ENCODE measurements at places on chromosomes 7 and 10.

- no peak for DNase-seq
These were observed 23.2 kb downstream of the ELMO1 start for GRCh38 chr7:37425498-37425897.

- DNase-seq: no peak
These were observed 44.6 kb upstream of the ANAPC16 start for GRCh38 chr10:72171175-72171630.

GRCh38 chr10:93357680-93358079 lies 124.5 kb downstream of the MYOF start:
- no peak for DNase-seq

DNA sequence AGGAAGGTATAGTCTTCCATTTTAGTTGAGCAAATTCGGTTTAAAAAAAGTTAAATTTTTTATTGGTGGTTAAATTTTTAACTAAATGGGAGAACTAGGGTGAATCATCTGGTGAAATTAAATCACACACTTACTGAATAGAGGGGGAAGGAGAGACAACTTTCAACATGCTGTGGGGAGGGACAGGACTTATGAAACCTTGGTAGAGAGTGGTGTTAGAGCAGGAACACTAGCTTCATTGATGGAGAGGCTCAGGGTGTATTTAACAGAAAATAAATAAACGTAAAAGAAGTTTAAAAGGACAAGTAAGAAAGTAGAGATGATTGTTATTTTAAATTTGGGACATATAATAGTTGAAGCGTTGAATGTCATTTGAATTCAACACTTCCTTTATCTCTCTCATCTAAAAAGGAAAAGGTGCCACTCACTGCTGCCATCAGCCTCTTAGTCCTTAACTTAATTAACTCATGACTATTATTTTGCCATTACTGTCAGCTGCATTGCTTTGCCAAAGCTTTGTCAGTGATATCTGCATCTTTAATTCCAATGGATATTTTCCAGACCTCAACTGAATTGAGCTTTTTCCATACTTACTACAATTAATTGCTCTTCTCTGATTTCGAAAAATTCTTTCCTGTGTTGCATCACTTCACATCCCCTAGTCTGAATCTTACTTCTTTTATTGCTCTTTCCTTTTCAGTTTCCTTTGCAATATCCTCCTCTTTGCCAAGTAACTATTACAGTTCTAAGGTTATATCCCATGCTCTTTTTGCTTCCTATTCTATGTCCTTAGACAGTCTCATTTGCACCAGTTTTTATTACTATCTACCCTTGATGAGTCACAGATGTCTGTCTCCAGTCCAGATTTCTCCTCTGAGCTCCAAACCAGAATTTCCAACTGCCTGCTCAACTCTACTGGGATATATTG lies 71.7 kb downstream of the GNAT3 start:
- DNase-seq: no peak

DNA sequence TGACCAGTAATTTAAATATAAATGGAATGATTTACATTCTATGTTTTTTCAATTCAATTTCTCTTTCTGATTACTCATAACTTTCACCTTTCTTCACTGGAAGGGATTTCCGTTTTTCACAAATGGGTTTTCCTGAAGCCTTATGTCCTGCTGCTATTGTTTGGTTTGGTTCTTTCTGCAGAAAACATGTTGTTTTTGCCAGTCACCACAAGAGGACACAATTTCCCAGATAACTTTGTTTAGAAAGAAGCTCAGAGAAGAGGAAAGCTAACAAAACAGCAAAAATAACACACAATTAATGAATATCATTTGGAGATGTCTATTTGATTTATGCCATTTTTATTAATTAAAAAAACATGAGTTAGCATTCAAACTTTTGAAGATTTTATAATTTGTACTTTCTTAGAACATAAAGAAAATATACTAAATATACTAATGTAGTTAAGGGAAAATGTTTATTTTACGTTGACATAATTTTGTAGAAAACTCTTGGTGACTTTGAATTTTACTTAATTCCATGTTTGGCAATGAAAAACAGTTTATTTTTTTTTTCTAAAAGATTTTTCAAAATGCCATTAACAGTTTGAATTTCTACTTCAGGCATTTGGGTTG lies 4.6 kb upstream of the TWIST1 start:
- no peak for DNase-seq

DNA sequence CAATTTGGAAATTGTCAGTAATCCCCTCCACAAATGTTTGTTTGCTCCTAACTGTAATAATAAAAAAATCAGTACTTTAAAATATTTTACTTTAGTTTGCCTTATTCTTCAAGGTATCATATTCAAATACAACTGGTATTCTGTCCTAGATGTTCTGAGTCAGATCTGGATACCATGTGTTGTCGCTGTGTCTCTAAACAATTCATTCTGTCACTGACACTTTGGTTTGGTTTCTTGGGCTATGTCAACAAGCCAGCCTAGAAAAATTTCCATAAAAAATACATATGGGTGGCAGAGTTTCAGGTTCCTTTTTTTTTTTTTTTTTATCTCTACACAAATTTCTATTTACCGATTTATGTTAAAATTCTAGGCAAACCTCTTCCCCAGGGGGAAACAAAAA lies 33.2 kb upstream of the SEMA3D start:
- DNase-seq: no peak

GRCh38 chr7:87345962-87346371 lies 503 bp downstream of the CROT start:
- DNase-seq: no peak

- DNase-seq: no peak
These were observed 275.4 kb downstream of the GLRX3 start for GRCh38 chr10:130411496-130412085.

GRCh38 chr7:1914321-1914720 lies 244.2 kb downstream of the ELFN1 start:
- no peak for DNase-seq

DNA sequence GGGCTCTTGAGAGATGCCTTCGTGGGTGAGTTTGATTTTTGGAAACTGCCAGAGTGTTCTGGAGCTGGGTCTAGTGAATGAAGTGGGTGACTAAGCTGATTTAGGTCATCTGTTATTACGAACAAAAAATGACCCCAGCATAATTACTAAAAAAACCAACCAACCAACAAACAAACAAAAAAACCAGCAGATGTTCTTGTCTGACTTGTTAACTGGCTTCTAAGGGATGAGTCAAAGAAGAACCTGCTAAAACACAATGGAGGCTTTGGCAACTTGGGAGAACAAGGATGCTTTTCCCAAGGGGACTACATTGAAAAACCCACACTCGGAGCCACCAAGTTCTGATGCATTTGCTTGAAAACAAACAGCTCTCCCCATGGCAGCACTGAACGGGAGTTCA lies 11.5 kb downstream of the TACR2 start:
- DNase-seq: no peak

DNA sequence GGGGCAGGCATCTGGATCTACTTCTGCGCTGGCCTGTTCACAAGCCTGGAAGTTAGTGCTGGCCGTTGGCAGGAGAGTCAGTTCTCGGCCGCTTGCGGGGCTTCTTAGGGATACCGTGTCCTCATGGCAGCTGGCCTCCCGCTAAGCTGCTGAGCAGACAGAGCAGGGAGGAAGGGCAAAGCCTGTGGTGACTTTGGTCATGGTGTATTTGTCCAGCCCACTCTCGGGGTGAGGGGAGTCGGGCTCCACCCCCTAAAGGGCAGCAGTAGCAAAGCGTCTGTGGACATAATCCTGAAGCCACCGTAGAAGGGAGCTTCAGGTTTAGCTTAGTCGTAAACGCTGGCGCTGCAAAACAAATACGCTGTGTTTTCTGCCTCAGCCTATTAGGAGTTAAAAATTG lies 12.2 kb downstream of the UBE3C start:
- peak; percentile 68 for DNase-seq

GRCh38 chr10:11886851-11887250 lies 63.7 kb downstream of the PROSER2 start:
- DNase-seq: no peak

DNA sequence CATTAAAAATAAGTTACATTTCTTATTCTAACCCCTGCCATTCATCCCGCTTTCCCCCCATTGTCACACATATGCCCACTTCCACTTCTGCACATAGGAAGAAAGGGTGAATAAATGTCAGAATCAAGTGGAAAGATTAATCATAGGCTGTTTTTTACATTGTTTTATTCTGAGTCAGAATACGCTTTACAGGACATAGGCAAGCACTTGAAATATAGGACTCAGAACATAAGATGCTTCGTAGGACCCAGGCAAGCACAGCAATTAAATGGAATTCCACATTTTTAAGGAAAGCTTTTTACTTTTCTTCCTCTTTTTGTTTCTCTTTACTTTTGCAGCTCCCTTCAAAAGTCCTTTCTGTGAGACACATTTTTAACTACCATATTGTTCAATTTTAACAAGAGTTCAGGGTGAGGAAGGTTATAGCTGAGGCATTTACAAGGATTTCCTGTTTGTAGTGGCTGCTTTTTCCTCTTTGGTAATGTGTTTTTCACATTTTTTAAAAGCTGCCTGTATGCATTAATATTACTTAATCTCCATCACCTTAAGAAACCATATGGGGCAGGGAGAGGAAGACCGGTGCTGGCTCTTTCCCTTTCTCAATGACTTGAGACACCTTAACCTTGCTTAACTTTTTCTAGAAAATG lies 130.0 kb downstream of the TES start:
- no peak for DNase-seq

DNA sequence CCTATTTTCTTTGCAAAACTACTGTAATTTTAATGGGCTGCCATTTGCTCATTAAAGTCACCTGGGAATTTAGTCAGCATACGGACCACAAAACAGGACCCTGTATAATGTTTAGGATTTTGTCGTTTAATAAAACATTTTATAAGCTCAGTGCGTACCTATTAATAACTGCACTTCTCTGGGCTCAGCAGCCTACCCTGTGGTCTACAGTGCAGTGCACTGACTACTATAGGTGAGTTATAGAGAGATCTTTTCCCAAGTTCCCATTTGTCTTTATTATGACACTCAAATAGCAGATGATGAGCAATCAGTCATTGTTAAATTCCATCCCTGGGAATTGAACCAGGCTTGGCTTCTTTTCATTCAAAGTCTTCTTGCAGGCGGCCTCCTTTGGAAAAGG lies 433.4 kb upstream of the NFE2L3 start:
- DNase-seq: no peak

GRCh38 chr7:120738816-120739215 lies 119.1 kb downstream of the TSPAN12 start:
- no peak for DNase-seq

- peak; percentile 21 for DNase-seq
These were observed 332.1 kb downstream of the PHTF2 start for GRCh38 chr7:78130446-78131215.

GRCh38 chr10:9254353-9254752 lies 1199.9 kb downstream of the GATA3 start:
- DNase-seq: no peak

DNA sequence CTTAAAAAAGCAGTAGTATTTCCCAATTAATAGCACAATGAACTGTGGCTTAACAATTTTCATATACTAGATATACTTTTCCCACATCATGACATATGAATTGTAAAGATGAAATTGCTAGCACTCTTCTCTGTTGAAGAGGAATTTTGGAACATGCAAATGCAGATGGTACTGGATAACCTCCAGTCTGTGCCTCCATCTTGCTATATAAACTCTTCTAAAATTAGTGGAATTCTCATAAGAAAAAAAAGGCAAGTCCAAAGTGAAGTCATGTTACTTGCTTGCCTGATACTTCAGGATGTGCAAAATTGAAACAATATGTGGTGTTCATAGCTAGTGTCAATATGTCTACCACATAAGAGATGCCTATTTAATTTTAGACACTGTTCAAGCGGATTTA lies 570.2 kb upstream of the POM121L12 start:
- DNase-seq: no peak

GRCh38 chr10:98340261-98340939 lies 72.4 kb upstream of the LOXL4 start:
- DNase-seq: no peak

DNA sequence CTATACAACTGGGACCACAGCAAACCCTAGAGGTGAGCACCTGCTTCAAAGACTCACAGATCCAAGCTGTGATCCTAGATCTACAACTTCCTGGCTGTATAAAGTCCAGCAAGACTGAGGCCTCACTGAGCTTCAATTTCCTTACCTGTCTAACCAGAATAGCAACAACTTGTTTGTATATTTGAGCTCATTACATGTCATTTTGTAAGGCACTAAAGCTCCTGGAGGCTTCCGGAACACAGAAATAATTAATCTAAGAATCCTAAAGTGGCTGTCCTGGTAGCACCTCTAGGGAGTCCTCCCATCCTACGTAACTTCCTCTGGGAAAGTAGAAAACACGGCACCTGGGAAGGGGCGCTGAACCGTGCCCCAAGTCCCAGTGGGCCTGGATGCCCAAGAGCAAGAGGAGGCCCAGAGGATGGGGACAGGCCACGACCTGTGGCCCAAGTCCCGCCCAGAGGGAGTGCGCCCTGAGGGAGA lies 39.4 kb downstream of the HK1 start:
- DNase-seq: peak; percentile 30

DNA sequence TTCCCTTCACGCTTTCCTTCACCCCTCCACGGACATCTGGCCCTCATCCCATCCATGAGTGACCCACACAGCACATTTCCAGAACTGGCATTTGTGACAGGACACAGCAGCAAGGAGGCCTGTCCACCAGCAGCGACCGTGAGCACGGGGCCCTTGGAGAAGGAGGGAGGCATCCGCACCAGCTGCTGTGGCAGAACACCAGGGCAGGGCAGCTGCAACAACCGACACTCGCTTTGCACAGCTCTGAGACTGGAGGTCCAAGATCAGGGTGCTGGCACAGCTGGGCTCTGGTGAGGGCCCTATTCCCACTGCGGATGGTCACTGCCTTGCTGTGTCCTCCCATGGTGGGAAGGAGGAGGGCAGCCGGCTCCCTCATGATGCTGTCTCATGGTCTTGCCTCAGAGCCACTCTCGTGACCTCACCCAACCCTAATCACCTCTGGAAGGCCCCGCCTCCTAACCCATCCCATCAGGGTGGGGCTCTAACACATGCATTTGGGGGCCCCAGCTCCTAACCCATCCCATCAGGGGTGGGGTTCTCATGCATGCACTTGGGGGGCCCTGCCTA lies 36.7 kb downstream of the PTPRN2 start:
- DNase-seq: no peak

GRCh38 chr10:103449208-103450144 lies 2.7 kb downstream of the CALHM2 start:
- no peak for DNase-seq

DNA sequence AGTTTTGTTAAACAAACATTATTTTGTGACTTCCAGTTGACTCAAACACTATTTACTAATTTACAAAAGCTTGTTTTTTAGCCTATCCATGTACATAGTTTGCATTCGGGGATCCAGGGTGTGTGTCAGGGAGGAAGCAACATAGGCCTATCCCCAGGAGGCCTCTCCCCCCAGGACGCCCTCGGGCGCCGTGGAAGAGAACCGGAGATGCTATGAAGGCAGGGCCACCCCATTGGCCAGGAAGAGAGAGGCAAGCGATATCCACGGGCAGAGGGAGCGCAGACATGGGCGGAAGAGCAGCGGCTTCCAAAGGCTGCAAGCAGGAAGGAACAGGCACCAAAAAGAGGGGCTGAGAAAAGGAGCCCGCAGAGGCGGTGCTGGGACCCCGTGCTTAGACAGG lies 38.3 kb upstream of the EGFR start:
- no peak for DNase-seq

DNA sequence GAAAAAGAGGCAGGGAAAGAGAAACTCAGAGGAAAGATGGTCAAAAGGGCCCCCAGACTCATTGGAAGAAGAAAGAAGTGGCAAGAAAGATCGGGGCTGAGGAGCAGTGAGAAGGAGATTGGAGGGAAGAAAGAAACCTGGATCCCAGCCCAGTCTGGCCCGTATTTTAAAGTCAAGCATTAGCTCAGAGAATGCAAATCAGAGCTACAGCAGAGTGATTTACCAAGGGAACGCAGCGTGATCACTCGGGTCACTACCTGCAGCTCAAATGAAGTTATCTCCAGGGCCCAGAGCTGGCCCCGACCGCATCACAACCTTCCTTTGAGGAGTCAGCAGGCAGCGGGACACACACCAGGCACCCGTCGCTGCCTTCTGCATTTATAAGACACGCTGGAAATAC lies 72.8 kb downstream of the CARD11 start:
- DNase-seq: no peak
